ENCODE measurements at places on chromosomes 13 and 19. TPM values are rescaled to one million over a fixed set of nuclear protein-coding genes. Genes with fewer than 3 reads are reported as not detected.

IGLON5 gene
- total RNA-seq: 0.07 TPM

F7 gene
- total RNA-seq: 0.55 TPM

SLC25A15 gene
- total RNA-seq: 33.4 TPM

DNAJB1 gene
- 58.1 TPM for total RNA-seq

ZNF709 gene
- 2.0 TPM for total RNA-seq

- DNase-seq: no peak
These were observed at the start of gene METTL21C for GRCh38 chr13:102694937-102695336. TSS of gene METTL21C (minus strand) at chr13:102695044. CDS start at chr13:102694498, 546 bp downstream.

DNA sequence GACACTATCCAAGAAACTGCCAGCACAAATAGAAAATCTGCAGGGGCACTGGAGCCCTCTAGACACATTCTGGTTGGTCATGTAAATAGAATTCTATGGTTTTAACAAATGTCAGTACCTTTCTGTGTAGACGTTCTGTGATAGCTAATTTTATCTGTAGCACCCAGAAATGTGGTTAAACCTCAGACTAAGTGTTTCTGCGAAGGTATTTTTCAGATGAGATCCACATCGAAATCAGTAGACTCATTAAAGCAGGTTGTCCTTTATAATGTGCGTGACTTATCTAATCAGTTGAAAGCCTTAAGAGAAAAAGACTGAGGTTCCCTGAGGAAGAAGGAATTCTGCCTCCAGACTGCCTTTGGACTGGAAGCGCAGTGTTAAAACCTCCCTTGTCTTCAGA is 922.9 kb downstream of the EFNB2 start:
- no peak for DNase-seq

DNA sequence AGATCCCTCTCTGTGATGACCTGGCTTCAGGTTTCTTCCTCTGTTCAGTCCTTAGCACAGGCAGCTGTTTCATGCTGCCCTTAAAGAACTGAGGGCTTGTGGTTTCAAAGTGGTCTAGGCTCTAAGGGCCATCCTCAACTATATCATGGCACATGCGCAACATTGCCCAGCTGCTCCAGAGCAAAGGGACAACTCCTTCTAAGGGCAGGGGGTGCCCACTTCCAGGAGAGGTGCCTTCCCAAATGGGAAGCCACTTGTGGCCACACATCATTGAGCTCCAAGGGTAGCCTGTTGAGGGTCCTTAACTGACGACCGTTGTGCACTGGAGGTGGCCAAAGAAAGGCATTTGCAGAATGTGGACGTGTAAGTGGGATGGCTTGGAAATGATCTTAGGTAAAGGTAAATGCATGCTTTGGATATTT is 7.3 kb downstream of the GPR183 start:
- DNase-seq: no peak

- DNase-seq: no peak
These were observed 11.2 kb downstream of the ZNF83 start for GRCh38 chr19:52626915-52627314.

DNA sequence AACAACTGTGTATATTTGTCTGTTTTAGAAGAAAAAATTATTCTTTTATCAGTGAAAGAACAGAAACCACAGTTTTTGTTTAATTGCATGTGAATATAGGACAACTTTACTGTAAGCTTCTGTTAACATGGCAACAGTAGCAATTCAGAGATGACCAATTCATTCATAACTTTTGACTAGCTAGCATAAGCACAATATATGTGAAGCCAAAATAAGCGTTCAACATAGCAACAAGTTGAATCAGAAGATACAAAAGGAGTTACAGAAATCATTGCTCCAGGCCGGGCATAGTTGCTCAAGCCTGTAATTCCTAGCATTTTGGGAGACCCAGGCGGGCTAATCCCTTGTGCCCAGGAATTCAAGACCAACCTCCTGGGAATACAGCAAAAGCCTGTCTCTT is 197.1 kb upstream of the GPC6 start:
- DNase-seq: no peak

DNA sequence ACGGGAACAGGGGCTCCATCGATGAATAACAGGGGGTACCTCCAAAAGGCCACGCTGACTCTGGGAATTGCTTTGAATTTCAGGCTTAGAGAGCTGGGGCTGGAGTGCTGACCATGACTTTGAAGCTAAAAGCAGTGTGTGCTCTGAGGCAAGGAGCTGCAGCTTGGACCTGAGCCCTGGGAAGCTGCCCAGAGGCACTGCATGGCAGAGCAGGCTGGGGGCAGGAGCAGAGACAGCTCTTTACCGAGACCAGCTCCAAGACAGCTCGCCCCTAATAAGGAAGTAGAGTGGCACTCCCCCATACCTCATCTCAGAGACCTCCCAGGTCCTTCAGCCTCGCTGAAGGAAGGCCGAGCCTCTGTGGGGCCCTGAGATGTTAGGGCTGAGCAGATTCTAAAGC is 200.2 kb downstream of the COL4A1 start:
- DNase-seq: no peak

- DNase-seq: no peak
These were observed 1277.1 kb upstream of the MIR17HG start for GRCh38 chr13:90070362-90070761.

DNA sequence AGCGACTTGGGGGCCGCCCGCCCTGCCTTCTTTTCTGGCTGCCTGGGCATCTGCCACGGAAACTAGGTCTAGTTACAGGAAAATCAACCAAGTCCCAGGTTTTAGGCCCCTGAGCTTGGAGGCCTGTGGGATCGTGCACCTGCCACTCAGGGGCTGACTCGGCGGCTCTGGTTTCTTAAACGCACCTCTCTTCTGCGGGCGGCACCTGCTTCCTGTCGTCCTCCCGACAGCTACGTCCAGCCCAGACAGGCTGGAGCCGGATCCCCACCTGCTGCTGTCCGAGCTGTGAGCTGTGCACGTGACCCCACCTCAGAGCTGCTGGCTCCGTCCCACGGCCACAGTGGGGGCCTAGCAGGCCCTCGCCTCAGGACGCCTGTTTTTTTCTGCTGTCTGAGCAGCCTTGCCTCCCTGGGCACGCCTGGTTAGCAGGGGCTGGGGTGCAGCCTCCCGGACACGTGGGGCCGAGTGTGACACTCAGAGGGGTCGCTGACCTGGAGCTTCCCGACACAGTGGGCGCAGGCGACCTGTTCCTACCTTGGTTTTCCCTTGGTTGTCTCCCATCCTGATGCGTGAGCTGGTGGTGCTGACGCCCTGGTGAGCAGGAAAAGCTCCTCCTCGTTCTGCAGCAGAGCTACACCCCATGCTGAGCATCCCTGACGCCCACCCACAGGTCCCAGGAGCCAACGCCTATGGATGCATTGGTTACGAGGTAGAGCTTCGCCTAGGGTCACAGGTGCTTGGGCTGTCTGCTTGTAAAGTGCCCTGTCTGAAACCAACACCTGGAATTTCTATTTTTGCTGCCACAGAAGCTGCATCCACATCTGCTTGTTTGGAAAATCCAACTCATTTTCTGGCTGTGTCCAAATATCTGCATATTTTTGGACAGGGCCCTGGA is 17.5 kb downstream of the TMEM255B start:
- DNase-seq: no peak

DNA sequence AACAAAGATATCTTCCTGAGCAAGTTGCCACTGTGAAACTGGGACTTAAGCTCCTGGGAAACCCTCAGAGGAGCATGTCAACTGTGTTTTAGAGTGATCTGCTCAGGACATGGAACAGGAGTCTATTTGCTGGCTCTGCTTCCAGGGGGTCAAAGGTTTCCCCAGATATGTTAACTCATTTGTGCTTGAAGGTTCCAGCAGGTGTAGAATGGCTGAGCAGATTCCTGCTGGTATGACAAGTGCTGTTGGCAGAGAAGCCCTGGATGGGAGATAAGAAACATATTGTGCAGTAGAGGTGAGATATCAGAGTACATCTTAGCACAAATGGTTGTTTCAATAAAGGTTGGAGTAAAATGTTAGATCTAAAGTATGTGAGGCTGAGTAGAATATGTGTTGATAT is 282.7 kb upstream of the DACH1 start:
- DNase-seq: no peak

GRCh38 chr13:113586661-113587479 is 2.3 kb downstream of the TFDP1 start:
- DNase-seq: no peak

GRCh38 chr19:23263870-23264590 is 13.8 kb upstream of the ZNF724 start:
- no peak for DNase-seq

DNA sequence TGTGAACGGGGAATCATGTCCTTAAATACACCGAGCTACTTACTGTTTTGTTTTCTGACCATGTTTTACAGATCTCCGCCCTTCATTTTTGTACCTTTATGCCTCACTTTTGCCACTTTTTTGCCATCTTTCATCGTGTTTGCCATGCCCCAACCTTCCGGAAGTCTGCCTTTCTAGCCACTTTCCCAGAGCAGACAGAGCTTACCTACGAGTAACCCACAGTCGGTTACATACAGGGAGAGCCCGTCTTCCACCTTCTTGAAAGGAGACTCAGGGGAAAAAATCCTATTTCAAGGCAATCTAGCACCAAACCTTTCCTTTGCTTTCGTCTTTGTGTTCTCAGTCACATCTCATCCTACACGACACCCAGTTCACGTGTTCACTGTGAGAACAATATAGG is 26.1 kb downstream of the RFPL4AL1 start:
- DNase-seq: no peak
